AG20443 (cell line): ENCODE measurements at places on chromosomes 2 and 18.
A peak's percentile ranks its signal among the peaks of the same experiment; 100 is the strongest.

DNA sequence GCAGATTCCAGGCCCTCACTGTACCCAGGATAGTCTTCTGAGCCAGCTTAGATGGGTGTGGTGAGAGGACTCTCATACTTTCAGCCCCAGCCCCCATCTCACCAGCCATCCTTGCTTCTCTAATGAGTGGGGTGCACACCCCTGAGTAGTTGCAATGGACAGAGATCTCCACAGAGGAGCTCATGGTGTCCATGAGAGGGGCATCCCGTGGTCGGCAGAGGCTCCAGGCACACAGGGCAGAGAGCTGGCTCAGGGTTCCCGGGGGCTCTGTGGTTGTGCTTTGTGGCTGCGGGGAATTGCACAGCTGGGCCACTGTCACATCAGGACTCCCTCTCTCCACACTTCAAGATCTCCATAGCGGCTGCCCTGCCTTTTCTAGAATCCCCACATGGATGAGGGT lies 226.0 kb upstream of the PXDN start:
- no peak for DNase-seq

- no peak for DNase-seq
Observed at GRCh38 chr2:125730921-125731320, 925.0 kb upstream of the GYPC start.

GRCh38 chr2:119810049-119810630 lies 50.4 kb downstream of the PTPN4 start:
- DNase-seq: no peak

DNA sequence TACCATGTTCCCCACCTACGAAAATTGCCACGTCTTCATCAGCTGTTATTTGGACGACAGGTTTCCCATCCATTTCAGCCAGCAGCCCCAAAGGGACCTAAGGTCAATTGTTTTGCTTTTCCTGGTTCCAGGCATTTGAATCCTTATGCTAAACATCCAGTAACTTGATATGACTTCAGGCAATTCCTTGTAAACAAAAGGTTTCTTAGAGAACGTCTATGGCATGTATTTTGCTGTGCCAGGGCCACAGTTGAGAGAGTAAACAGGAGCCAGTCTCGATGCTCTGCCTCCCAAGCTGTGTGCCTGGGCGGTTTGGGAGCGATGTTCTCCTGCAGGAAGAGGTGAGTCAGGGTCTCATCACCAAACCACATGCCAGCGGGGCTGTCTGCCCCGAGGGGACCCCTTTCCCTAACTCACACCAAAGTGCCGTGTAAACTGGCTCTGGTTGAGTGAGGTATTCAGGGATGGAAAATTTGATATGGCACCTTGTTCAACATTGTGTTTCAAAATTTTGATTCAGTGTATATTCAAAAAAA lies 12.9 kb upstream of the MC5R start:
- DNase-seq: no peak

GRCh38 chr2:85666435-85667316 lies 1.3 kb downstream of the SFTPB start:
- DNase-seq: no peak

DNA sequence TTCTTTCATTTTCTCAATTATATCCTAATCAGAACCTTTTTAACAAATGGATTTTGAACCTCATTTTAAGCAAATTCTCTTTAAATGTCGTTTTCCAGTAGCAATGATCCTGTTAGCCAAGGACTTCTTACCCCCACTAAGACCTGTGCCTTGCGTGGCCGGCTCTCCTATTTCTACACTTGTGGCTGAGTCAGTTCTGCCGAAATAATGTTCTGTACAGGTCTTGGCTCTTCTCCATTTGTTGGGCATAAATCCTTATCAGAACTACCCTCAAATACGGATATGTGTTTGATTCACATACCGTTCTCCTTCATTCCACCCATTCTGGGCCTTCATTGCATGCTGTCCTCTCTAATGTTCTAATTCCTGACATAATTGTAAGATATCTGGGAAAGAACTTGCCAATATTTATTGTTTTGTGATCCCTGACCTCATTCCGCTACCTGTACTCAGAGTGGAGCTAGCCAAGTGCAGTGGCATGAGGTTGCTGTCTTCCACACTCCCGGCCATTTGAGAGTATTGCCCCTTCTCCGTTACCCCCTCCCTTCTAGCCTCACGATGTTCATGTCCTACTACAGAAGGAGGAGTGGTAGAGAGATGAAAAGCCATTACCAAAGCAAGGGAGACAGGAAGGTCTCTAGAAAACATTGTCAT lies 78.7 kb downstream of the MYOM1 start:
- DNase-seq: no peak

DNA sequence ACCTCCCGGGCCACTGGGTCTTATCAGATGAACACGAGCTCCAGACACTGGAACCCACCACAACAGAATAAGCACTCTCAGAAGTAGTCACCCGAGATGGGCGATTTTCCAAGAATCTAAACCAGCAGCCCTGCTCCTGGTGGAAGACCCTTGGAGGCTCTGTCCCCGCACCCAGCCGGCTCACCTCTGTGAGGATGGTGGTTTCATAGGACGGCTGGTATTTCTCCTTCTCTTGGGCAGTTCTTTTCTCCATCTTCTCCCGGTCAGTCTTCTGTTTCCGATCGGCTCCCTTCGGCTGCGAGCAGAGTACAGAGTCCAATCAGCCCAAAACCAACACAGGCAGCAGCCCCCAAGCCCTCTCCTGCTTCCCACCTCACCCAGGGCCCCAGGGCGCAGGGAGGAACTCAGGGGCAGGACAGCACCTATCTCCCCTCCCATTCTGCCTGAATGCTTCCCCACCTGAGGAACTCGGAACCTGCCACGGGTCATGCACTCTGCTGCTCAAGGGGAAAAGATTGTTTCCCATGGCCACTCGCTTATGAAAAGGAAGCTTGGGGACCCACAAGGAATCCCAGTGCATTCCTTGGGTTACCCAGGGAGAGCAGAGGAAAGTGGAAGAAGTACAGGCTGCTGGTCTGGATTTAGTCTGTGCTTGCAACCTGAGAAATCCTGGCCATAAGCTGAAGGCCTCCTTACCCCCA lies 42.7 kb downstream of the TFCP2L1 start:
- no peak for DNase-seq

GRCh38 chr2:10007435-10007834 lies 35.9 kb upstream of the KLF11 start:
- peak; percentile 77 for DNase-seq

DNA sequence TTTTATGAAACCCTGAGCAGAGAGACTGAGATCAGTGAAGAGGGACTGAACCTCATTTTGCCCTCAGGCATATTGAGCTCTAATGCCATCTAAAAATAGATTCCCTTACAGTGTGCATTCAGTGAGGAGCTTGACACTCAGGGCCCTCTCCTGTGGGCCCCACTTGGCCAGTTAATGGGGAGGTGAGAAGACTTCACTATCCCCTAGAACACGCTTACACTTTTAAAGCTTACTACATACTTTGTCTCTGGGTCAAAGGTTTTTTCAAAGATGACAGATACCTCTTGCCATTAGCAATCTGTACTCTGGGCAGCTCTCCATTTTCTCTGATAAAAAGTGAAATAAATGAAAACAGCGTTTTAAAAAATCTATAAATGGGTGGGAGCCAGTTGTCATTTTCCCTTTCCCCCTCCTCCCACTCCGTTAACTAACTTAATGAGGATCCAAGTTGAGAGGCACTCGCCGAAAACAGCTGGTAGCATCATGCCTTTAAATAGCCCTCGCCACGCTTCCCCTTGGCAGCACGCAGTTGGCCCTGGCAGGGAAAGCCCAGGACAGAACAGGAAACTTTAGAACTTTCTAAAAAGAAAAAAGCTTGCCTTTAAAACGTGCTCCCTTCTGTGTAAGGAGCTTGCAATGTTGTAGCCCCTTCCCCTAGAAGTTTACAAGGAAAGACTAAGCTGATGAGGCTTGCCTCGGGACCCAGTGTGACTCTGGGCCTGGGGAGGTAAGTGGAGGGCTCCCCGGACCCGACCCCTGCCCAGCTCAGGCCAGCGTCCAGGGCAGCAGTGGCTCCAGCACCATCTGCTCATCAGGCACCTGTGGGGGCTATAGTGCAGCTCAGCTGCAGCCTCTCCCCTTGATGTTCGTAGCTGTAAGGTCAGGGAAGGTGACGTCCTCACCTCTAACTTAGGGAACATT lies 58.8 kb upstream of the FOSL2 start:
- DNase-seq: no peak

- peak; percentile 69 for DNase-seq
Observed at GRCh38 chr2:226796840-226797288, 2.8 kb downstream of the IRS1 start.

- DNase-seq: no peak
Observed at GRCh38 chr2:181304011-181304844, 153.0 kb upstream of the ITGA4 start.

DNA sequence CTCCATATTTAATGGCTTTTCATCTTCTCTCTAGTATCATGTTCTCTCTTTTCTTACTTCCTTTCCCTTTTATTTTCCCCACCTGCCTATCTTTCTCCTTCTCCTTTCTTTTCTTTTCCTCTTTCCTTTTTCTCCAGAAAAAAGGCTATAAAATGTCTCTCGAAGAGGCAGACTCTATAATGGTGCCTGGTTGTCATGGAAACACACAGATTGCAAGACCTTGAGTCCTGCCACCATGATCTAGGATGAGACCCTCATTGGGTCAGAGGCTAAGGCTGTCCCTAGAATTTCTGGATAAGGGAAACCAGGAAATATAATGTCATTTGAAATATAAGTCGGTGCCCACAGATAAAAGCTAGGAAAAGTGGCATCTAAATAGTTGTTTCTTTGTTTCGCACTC lies 36.5 kb upstream of the LHCGR start:
- DNase-seq: no peak

DNA sequence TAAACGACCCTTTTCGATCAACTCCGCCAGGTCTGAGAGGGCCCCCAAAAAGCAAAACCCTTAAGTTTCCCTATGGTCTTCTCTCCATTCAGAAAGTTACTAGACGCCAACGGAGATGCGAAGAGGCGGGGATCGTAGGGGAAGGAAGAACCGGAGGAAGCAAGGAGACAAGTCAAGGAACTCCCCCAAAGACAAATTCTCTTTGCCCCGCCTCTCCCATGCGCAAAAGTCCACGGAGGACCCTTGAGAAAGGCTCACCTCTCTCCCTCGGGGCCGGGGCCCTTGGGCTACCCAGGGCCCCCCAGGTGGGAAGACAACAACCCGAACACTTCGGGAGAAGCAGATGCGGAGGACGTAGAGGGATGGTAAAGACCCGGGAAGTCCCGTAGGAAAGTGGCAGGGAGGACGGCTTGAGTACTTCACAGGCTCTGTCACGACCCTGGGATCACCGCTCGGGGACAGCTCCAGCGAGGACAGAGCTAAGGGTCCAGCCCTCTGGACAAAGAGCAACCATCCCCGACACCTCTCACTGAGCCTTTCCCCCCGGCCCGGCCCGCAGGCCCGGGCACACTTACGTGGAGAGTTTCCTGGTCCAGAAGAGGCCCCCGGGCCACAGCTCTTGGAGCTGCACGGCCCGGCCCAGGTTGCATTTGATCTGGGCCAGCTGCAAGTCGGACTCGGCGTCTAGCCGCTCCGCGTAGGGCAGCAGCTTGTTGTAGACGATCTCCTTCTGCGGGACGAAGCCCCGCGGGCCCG lies 647 bp downstream of the PSME4 start:
- peak; percentile 42 for DNase-seq

DNA sequence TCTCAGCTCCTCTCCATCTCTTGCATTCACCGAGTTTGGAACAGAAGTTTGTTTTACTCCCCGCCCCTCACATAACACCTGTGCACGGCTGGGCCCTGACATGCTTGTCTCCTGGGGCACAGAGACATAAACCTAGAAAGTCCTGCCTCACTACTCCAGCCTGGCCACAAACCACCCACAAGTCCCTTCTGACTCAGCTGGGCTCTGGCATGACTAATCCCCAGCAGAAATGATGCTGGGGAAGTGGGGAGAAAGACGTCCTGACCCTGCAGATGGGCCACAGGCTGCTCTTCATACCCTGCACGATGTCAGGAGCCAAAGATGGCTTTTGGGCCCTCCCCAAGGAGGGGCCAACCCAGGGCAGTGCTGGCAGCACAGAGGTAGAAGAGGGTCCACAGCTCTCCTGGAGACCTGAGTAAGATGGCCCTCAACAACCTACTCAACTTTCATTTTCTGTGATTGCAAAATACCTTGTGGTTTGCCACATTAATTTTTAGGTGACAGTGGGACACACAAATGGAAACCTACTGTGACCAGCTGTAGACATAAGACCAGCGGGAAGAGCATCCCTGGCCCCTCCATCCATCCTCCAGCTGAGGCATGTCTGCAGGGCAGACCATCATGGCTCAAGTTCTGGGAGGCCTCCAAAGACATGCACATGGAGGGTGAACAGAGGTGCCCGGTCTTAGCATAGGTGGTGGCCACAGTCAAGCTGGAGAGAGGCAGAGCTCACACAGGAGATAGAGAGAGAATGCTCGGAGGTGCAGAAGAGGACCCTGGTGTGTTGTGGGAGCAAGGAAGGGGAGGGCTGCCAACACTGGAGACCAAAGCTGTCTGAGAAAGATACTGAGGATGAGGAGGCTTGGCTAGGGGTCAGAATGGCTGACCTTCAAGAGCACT lies 40.0 kb downstream of the DNMT3A start:
- DNase-seq: peak; percentile 86

- no peak for DNase-seq
Observed at GRCh38 chr2:240198226-240198625, 57.8 kb upstream of the OTOS start.

GRCh38 chr18:48992133-48992532 lies 41.4 kb upstream of the SMAD7 start:
- DNase-seq: no peak

GRCh38 chr18:25056429-25056828 lies 295.5 kb downstream of the ZNF521 start:
- DNase-seq: no peak

DNA sequence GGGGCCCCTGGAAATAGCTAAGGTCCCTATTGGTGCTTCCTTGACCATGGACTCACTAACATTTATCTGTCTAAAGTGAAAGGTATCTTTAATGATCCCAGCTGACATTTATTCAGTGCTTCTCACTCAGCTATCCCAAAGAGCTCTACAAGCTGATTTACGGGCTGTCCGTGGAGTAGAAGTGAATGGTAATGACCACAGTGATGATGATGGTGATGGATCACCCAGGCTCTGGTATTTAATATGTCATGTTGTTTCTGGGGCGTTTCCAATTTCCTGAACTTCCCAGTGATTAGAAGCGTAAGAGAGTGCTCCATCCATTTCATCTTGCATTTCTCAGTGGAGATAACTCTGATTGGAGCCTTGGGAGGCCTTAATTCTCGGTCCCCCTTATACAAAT lies 304.3 kb downstream of the HRH4 start:
- peak; percentile 55 for DNase-seq

- DNase-seq: no peak
Observed at GRCh38 chr2:64210816-64211215, 66.6 kb upstream of the PELI1 start.

DNA sequence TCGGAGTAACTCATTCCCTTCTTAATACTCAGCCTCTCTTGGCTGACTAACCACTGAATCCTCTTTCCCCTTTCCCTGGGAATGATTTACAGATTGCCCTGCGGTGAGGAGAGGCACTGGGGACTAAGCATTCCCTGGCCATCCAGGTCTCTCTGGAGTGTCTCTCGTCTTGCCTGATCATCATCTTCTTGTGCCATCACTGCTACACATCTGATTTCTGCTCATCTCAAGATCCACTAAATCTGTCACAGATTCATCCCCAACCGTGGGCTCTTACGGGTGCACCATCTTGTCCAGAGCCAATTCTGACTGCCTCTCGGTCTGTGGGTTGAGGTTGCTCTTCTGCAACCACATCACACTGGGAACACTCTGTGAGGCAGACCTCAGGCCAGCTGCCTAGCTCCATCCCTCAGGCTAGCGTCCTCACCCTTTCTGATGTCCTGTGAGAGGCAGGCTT lies 12.0 kb downstream of the SFTPB start:
- peak; percentile 83 for DNase-seq
